Hair follicle dermal papilla cell (primary cell): ENCODE measurements at places on chromosomes 7 and 10. TPM values are rescaled to one million over a fixed set of nuclear protein-coding genes. Genes with fewer than 3 reads are reported as not detected.

The BMPER gene
- 93.3 and 132 TPM in 2 replicates for total RNA-seq

The HOXA7 gene
- not detected in 2 replicates for total RNA-seq

The ERLIN1 gene
- 34.7 and 35.0 TPM in 2 replicates for total RNA-seq

The C10orf105 gene
- total RNA-seq = 1.1 and 1.2 TPM in 2 replicates

The TYW1B gene
- total RNA-seq = 3.4 and 6.5 TPM in 2 replicates

The PDZD7 gene
- 1.5 and 2.1 TPM in 2 replicates for total RNA-seq

The OR2A12 gene
- total RNA-seq = not detected in 2 replicates

The DPYSL4 gene
- total RNA-seq = 4.4 and 6.1 TPM in 2 replicates
